ENCODE measurements at places on chromosomes 1 and 21.

GRCh38 chr1:167387251-167387910, 130.9 kb downstream of the CD247 start:
- DNase-seq, result no peak

- DNase-seq, result peak; percentile 27
Observed at GRCh38 chr1:206854401-206855129, 10.9 kb upstream of the IL20 start.

DNA sequence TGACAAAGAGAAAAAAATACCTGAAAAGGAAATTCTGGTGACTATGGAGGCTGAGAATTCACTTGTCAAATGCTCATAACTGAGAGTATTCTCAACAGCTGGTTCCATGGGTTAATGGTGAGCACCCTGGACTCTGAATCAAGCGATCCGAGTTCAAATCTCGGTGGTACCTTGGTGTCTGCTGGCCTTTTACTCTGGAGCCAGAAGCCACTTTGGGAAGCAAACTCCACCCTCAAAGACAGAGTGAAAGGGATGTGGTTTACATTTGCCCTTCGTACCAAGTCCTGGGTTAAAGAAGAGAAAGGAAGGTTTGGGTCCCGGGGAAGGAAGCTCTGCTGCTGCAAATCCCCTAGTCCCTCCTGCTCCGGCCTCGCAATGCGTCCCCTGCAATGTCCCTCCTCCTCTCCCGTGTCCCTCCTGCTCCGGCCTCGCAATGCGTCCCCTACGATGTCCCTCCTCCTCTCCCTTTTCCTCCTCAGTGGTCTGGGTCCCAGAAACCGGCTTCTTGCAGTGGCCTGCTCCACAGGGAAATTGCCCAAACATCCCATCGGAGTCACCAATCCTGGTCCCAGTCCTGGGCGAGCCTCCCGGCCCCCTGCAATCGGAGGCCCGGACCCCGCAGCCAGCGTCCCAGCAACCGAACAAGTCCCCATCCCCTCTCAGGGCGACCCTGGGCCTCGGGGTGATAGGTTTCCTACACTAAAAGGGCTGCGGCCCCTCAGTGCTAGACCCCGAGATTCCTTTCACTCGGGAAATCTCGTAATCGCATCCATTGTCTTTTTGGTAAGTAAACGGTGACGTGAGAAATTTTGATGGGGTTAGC, 129.4 kb downstream of the PPIAL4G start:
- DNase-seq, result peak; percentile 31

DNA sequence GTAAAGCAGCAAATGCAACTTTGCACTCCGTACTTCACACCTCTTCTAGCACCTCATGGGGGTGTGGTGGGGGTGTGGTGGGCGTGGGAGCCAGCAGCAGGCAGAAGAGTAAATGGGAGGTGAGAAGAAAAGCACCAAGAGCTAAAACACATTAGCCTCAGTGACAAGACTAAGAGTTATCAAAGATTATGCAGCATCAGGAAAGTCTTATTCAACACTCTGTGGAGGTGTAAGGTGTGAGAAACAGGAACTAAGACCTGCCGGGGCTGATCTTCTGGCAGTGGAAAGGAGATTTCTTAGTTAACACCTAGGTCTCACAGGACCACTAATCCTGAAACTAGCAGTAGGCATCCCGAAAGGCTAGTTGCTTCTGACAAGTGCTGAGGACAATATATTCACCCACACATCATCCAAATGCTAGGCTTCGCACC, 9.9 kb downstream of the TGFBR3 start:
- no peak for DNase-seq

- DNase-seq, result no peak
Observed at GRCh38 chr1:213934649-213935048, 53.1 kb upstream of the PROX1 start.

DNA sequence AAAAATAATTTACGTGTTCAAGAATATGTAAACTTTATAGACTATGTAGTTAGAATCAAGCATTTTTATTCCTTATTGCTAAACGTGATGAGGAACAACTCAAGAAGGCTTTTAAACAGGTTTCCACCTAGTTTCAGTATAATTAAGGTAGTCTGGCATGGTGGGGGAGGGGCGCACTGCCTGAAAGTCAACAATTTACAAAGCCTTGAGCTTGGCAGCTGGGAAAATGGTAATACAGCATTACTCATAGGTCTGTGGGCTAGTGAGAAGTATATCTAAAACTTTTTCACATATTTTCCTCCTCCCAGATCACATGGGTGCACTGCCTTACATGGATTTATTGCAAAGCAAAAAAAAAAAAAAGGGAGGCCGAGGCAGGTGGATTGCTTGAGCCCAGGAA, 75.2 kb downstream of the EVI5 start:
- DNase-seq, result no peak

GRCh38 chr1:25809283-25809926, 9.4 kb downstream of the SELENON start:
- peak; percentile 50 for DNase-seq

DNA sequence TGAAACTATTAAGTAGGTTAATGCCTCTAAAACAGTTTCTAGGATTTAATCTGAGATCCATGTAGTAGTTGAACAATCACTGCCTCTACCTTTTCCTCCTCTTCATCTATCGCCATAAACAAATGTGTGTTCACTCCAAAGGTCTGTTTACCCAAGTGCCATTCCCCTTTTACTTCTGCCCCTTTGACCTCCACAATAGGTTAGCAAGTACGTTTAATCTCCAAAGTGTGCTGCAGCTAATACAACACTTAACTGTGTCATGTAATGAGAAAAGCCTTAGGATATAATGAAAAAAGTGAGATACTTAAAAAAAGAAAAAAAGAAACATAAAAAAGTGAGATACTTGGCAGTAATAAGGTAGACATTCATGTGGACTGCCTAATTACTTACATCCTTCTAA, 28.2 kb downstream of the GPBP1L1 start:
- DNase-seq, result no peak

- DNase-seq, result no peak
Observed at GRCh38 chr1:81430955-81431623, 369.6 kb upstream of the ADGRL2 start.

DNA sequence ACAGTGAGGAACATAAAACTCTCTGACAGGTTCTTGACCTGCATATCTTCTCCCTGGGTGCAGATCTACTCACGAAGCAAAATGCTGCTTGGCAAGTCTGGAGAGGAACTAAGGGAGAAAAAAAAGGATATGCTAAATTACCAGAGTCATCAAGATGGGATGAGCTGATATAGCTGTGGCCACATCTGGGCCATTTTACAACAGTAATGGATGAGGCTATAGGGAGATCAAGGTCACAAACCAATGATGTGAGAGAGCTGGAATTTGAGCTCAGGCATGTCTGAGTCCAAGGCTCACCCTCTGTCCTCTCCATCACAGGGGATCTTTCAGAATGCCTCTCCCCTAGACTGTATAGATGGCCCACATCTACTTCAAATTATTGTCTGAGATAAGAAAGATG, 26.2 kb downstream of the ZMYND12 start:
- DNase-seq, result no peak

DNA sequence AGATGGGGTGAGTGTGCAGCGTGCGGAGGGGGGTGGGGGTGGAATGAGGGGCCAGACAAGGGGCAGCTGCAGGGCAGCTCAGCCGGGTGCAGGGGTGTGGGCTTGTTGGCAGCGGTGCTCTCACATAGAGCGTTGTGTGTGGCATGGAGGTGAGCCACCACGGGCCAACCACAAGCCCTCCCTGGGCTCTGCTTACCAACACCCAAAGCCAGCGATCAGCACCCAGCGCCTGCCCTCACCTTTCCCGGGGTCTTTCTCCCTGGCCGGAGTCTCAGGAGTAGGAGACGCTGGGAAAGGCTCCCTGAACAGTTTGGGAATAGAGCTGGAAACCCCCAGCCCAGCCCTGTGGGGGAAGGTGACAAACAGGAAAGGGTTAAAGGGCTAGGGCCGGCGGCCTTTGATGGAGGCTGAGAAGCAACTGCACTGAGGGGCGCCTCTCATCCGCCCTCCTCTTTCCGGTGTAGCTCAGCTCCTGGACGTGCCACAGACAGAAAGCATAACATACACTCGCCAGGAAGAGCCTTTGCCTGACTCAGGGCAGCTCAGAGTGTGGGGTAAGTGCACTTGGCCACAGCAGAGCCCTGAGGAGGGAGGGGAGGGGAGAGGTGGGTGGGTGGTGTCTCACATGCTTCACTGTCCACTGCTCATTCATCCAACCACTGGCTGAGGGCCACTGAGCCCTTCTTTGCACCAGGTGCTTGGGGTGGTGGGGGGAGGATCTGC, 577 bp downstream of the IKBKE start:
- DNase-seq, result no peak

- DNase-seq, result no peak
Observed at GRCh38 chr1:118947003-118947765, 41.0 kb downstream of the TBX15 start.

GRCh38 chr1:47725000-47725473, 272.1 kb downstream of the TRABD2B start:
- DNase-seq, result no peak

DNA sequence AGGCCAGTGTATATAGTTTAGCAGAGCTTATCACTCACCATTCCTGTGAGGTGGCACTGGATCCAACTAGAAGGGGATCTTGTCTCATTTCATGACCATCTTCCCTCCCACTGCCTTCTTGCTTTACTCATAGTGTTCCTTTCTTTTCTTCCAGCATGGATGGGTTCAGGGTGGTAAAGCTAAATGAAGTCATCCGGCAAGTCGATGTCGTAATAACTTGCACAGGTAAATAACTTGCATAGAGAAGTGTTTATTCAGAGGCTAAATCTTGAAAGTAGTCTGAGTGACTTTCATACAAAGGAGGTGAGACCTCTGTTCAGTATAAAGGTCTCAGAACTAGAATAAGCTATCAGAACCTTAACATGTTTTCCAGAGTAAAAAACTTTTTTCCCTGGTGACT, 16.6 kb upstream of the STRIP1 start:
- no peak for DNase-seq

DNA sequence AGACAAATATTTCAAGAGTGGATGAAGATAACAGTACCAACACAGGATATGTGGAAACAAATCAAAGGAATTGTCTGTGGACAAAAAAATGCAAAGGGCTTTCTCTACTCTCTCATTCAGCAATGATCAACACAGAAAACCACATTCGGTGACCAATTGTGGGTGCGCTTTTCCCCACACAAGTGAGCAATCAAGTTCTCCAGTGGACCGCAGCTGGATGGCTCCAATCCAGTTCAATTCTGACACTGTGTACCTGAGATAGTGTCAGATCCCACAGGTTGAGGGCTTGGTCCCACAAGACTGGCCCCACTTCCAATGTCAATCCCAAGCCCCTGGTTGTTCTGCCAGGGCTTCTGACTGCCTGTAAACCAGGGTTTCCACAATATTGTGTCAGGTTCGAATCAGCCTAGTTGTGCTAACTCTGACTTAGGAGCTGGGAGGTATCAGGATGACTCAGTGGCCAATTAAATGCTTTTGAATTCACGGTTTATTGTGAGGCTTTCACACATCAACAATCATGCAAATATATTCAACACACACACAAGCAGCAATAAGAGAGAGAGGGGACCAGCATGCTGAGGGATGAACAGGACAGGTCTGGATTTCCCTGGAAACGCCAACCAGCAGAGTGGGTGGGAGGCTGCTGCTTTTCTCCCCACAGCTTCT, 87.0 kb upstream of the BTG3 start:
- no peak for DNase-seq

DNA sequence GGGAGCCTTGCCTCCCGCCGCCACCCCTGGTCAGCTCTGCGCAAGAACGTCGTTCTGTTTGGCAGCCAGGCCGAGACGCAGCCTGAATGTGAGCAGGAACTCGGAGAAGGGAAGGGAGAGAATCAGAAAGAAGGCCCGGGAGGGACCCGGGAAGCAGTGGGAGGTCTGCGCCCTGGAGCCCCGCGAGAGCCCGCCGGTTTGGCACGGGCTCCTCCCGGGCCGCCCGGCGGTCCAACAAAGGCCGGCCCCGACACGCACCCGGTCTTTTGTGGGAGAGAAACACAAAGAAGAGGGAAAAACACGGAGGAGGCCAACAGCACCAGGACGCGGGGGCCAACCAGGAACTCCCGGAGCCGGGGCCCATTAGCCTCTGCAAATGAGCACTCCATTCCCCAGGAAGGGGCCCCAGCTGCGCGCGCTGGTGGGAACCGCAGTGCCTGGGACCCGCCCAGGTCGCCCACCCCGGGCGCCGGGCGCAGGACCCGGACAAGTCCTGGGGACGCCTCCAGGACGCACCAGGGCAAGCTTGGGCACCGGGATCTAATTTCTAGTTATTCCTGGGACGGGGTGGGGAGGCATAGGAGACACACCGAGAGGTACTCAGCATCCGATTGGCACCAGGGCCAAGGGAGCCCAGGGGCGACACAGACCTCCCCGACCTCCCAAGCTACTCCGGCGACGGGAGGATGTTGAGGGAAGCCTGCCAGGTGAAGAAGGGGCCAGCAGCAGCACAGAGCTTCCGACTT, 2.7 kb upstream of the OLIG2 start:
- no peak for DNase-seq

DNA sequence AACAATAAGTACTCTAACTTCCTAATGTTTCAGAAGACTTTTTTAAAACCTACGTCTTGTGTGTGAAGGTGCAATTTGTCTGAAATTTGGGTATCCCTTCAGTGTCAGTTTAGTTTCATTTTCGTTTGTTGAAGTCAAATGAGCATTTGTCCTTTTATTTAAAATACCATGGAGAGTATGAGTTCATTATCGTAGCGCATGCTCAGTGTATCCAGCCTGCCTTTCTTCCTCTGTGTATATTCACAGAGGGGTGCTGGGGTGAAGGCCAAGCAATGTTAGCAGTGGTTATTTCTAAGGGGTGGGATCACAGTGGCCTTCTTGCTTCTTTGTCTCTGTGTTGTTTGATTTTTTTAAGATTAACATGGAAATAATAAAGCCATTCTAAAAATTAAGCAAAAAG, 43.2 kb downstream of the CNN3 start:
- DNase-seq, result no peak

DNA sequence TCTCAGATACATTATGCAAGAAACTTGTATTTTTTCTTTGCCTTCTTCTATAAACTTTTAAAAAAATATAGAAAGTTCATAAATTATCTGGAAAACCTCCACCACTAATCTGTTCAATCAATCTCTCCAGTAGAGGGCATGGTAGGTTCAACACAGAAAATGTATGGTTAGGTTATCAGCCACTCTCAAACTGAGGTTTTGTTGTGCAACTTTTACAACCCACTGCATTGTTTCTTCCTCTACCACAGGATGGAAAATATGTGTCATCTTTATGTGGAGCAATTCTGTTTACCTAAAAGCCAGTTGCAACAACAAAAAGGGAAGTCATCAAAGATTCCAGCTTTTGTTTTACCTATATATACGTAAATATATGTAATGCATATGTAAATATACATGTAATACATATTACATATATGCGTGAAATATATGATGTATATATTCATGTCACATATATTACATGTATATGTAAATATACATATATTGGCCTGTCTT, 3.0 kb upstream of the RGS2 start:
- peak; percentile 63 for DNase-seq

DNA sequence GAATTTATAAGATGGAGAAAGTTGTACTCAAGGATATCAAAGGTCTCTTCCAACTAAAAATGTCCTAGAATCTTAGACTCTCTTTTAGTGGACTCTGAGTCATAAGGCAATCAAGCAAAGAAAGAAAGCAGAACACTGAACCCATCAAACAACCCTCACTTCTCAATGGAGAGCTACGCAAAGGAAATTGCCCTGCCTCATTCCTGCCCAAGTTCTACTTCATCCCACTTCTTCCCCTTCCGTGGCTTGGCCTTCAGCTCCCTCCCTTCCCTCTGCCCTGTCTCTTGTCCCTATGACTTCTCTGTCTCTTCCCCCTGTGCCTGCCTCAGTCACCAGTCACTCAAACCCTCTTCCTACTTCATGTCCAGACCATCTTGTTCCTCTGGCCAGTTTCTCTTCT, 58.5 kb downstream of the RIMS3 start:
- no peak for DNase-seq

- DNase-seq, result no peak
Observed at GRCh38 chr1:179202161-179202560, 27.3 kb downstream of the ABL2 start.

Data from LNCaP clone FGC (cell line).